ENCODE measurements at places on chromosomes 3 and 15.

DNA sequence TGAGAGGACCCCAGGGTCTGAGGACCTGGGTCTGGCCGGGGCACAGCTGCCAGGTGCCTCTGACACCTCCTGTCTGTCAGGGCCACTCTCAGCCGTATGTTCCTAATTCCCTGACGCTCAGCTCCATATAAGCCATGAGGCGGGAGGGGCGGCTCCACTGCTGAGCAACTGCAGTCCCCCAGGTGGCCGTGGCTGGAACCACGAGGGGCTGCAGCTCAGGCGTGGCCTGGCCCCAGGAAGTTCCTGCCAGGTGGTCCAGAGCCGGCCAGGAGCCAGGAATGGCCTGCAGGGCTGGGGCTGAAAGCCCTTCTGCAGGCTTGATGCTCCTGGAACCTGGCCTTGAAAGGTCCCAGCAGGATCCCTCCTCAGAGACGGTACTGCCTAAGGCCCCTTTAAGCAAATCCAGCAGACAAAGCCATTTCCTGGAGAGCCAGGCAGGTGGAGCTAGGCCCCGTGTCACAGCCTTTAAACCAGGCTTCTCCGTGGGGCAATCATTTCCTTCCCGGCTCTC, 118.0 kb downstream of the CHSY1 start:
- DNase-seq: no peak

GRCh38 chr3:55959471-55960080, 472.5 kb upstream of the WNT5A start:
- no peak for DNase-seq

- no peak for DNase-seq
Observed at GRCh38 chr3:8656240-8656639, 11.6 kb upstream of the SSUH2 start.

- no peak for DNase-seq
Observed at GRCh38 chr3:104279617-104280016, 1087.1 kb upstream of the ALCAM start.

- DNase-seq: no peak
Observed at GRCh38 chr15:70387993-70388392, 290.3 kb upstream of the TLE3 start.

DNA sequence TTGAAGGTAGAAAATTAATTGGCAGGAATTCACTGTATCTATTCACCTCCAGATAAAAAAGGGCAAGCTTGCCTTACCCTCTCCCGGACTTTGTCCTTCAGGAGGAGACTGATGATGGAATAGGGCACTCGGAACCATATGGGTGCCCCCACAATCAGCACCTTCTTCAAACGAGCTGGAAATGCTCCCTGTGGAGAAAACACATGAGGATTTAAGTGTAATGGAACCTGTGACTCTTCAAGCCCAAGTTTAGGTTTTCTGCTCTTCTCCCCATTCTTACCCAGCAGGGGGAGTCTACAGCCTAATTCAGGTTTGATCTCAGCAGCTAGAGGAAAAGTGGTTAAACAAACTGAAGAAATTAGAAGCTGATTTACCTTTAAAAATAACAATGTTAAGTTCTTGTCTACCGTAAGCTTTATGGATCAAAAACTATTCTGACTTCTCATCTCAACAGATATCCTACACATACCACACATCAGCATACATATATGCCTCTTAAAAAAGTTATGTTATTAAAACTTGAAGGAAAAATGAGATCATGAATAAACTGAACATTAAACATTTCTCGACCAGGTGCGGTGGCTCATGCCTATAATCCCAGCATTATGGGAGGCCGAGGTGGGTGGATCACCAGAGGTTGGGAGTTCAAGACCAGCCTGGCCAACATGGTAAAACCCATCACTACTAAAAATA, 57.5 kb upstream of the SIN3A start:
- DNase-seq: no peak

- no peak for DNase-seq
Observed at GRCh38 chr3:178947738-178948137, 123.9 kb downstream of the ZMAT3 start.

- no peak for DNase-seq
Observed at GRCh38 chr15:26166429-26166828, 303.3 kb upstream of the ATP10A start.

- DNase-seq: no peak
Observed at GRCh38 chr15:58374147-58374546, 57.6 kb upstream of the LIPC start.

GRCh38 chr15:92112180-92112579, 258.7 kb downstream of the SLCO3A1 start:
- no peak for DNase-seq

DNA sequence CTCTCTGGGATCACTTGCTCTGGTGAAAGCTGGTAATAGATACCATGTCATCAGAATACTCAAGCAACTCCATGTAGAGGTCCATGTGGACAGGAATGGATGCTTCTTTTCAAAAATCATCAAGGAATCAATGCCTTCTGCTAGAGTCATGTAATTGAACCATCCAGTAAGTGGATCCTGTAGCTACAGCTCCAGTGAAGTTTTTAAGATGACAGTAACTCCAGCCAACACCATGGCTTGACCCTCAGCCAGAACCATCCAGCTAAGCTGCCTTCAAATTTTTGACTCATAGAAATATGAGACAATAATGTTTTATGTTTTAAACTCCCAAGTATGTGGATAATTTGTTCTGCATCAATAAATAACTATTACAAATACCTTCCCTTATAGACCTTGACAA, 923.7 kb downstream of the EPHA3 start:
- no peak for DNase-seq

DNA sequence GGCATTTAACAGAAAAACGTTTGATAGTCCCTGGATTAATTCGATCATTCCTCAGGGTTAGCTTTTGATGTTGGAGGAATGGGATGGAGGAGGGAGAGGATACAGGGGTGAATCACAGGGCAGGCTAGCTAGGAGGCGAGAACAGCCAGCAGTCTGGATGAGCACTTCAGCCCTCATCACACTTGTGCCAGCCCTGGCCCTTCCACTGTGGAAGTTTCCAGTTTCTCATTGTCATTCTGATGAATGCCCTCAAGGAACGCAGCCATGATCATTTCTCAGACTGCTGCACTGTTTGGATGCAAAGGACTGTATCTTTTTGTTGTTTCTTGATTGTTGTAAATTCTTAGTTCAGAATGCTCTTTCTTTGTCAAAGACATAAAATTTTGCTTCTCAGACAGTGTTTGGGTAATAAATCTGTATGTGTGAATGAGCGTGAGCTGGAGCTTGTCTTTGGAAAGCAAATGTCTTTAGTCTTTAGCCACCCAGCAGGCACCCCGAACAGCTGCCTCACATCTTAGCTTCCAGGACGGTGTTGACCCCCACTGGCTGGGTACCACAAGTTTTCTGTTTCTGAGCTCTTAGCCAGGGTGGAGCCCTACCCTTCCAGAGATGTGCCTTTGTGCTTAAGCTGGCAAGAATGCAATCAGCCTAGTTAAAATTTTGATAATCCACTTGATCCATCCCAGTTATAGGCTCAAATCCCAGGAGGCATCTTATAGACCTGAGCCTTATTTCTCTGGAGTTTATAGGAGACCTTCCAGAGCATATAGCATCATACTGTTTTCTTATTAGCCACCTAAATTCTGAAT, 121.1 kb downstream of the PDCD6IP start:
- DNase-seq: no peak

DNA sequence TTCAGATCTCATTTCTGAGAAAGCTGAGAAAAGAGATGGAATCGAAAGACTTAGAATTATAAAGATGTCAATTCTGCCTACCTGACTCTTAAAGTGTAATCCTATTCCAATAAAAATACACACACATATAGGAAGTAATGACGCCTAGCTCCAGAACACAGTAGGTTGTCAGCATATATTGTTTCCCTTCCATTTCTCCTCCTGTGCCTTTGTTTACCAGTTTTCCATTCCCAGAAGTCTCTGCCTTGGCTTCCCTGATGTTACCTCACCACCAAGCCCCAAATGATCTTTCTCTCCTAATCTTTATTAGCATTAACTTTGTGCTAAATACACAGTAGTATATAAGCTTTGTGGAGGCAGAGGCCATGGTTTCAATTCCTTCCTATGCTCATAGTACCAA, 40.0 kb downstream of the TM4SF4 start:
- DNase-seq: no peak

DNA sequence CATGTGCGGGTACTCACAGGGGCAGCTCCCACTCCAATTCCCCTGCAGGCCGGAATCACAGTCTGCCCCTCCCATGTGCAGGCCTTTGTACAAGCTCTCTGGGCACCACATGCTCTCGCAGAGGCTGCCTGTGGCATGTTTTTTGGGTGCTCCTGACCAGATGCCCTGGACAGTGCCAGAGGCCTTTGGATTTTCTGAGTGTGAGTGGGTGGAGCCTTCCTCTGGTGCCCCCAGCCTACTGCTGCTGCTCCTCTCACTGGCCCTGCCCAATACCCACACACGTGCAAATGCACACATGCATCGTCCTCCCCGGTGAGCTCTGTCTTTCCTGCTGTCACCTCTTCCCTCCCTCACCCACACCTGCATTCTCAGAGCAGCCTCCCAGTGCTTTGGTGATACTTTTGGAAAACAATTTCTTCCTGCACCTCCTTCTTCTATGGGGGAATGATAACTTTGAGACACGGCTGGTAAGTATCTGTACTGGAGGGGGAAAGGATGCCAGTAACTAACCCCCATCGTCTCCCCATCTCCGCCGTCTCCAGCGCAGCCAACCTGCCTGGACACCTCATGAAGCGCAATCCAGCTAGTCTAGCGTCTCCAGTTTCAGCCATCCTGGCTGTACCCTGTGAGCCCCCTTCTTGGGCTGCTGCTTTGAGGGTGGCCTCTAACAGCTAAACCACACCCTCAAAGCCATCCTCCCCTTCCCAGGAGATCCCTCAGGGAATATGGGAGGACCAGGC, 229.4 kb upstream of the TOPAZ1 start:
- DNase-seq: no peak

DNA sequence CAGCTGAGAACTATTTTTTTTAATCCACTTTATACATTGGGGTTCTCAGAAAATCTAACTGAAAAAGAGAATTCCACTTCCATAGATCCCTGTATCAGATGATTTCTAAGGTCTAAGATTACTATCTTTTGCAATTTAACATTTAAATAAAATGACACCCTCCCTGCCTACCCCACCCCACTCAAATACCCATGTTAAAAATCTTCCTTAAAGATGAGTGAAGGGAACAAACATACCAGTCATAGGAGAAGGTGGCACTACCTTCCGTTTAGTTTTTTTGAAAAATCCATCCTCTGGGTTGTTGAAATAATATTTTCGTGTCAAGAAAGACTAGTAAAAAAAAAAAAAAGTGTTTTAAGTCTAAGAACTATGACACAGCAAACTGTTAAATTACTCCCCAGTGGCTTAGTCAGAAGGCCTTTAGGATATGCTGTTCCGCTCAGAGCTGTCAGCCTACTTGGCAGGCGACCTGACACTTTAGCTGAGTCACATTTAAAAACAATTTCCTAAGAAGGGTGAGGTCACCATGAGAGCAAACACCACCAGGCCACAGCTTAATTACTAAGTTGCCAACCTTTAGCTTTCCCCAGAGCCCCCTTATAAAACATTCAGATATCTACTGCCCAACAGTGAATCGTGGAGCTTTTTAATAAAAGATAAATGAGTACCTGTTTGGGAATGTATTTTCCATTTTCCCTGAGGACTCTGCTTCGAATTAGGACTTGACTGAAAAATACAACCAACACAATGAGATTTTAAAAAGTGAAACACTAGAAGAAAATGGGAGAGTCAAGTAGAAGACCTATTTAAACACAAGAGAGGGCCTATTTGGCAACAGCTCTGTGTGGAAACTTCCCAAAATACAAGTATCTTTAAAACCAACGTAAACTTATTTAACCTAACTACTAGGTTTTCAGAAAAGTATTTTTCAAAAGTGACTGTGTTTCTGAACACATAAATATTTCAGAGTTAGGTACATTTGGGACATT, 9.6 kb downstream of the EMC3 start:
- DNase-seq: no peak

GRCh38 chr15:73599934-73600333, 33.3 kb downstream of the NPTN start:
- no peak for DNase-seq

DNA sequence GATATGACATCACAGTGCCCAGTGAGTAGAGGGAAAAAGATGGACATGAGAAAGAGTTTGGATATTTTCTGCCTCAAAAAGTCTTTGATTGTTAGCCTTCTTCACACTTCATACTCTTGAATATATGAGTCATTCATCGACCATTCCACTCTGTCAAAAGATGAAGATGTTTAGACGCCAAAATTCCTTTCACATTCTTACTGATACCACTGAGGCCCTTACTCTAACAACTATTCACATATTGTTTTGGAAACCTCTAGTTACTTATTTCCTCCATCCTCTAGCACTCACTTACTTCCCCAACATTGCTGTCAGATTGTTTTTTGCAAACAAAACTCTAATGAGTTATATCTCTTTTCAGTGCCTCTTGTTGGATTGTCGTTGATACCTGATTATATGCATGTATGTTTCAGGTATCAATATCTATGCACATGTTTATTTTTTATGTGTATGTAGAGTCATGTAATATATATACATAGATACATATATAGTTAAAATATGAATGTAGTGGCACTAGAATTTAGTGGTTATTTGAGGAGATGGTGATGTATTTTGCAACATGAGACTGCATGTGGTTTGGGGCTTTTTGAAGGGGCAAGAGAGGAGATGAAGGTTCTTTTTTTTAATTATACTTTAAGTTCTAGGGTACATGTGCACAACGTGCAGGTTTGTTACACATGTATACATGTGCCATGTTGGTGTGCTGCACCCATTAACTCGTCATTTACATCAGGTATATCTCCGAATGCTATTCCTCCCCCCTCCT, 40.0 kb upstream of the OR5H6 start:
- DNase-seq: no peak

DNA sequence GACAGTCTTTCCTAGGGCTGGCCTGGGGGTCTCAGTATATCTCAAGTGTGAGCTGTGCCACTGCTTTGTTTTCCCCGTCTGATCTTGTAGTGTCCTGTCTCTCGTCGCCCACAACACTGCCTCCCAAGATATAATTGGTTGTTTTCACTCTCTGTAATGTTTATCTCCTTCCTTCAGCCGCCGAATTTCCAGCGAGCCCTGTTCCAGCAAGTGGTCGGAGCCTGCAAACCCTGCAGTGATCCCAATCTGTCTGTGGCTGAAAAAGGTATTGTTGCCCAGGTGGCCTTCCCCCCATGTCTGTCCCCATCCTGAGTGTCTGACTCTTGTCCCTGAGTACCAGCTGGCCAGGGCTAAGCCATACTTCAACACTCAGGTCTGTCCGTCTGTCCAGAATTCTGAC, 9.5 kb upstream of the MANF start:
- DNase-seq: no peak

DNA sequence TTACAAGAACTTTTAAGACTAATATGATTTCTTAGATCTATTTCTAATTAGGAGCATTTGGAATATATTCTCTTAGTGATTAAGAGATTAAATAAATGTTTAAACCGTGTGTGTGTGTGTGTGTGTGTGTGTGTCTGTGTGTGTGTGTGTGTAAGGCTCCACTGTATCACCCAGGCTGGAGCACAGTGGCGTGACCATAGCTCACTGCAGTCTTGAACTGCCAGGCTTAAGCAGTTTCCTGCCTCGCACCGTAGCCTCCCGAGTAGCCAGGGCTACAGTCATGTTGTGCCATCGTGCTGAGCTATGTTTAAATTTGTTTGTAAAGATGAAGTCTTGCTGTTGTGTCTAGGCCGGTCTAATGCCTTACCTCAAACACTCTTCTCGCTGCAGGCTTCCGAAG, 109.4 kb downstream of the KLHL25 start:
- no peak for DNase-seq

GRCh38 chr3:126655887-126656286, 963 bp upstream of the TXNRD3 start:
- DNase-seq: no peak
